ENCODE measurements at places on chromosomes 5 and 9.
A peak's percentile ranks its signal among the peaks of the same experiment; 100 is the strongest.

- no peak for DNase-seq
Observed at GRCh38 chr5:34811706-34812105, 27.3 kb upstream of the TTC23L start.

DNA sequence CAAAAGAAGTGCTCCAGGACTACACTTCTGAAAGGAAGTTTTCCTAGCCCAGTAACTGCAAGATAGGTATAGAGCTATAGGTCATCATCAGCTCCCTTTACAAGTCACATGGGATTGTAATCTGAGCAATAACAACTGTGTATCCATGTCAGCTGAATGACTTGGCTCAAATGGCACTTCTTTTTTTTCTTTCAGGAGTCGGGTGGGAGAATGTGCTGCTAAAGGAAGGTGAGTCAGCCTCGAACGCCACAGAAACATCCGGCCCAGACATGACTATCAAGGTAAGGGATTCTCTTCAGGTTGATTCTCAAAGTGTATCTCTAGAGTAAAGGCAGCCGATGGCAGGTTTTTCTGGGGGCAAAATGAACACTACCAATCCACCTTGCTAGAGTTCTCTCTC lies 192.2 kb downstream of the C9orf152 start:
- peak; percentile 30 for DNase-seq

DNA sequence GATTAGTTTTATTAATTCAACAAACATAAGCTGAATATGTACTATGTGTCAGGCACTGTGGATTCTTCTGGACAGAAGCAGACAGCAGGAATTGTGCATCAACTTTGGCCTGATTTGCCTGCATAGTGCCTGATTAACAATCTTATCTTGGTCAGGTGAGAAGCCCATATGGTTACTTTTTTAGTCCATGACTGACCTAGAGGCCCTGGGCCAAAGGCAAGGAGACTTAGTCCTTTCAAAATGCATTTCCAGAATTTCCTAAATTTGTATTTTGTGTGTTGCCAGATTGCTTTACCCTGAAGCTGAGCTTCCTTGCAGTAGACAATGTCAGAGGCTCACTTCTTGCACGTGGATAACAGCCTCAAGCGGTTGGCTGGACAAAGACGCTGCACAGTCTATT lies 286.7 kb downstream of the SPOCK1 start:
- DNase-seq = no peak

DNA sequence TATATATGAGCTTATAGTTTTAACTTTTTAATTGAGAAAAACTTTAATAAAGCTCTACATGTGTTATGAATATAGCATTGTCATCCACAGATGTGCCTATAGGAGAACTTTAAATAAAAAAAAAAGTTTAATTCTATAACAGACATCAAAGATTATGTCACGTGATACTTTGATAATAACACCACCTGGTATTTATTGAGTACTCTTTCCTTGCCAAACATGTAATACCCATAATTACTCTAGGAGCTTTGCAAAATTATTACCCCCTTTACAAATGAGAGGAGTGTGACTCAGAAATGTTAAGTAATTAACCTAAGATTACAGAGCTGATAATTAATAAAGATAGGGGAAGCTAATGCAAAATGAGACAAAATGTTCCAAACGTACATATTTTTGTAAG lies 43.0 kb downstream of the ITGA2 start:
- no peak for DNase-seq

DNA sequence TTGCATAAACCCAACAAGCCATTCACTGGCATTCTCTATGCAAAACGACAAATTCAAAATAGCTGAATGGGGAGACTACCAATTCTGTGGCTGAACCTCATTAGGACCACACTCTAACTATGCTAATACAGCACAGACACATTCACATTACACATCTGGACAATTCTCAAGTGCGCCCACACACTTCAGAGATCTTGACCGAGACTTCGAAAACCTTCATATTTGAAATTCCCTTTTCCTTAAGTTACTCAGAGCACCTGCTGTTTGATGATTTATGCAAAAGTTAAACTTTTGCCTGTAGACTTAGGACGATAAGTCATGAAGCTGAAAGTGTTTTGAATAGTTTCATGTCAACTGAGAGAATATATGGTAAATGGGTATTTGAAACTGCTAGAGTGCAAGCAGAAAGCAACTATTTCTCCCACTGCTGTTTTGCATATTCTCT lies 111.9 kb downstream of the FBN2 start:
- no peak for DNase-seq

- no peak for DNase-seq
Observed at GRCh38 chr5:558326-558725, 34.1 kb upstream of the SLC9A3 start.

- DNase-seq = no peak
Observed at GRCh38 chr5:168106008-168106761, 185.3 kb upstream of the WWC1 start.

DNA sequence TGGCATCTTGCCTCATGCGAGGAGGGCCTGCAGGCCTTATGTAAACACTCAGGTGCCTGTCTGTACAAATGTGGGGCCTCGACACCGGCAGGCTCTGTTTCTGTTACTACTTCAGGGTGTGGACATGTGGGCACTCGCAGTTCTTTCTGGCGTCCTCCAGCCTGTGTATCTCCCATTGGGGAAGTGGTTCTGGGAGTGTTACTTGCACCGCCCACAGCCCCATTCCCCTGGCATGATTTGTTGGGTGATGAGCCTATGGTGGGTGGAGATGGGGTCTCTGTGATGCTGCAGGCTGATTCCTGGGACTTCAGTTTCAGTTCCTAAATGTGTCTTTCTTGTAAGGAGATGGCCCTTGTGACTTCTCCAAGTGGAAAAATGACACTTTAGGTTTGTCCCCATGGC lies 82.1 kb upstream of the PITX1 start:
- no peak for DNase-seq

- DNase-seq = no peak
Observed at GRCh38 chr5:20245432-20245974, 257.5 kb upstream of the CDH18 start.

- no peak for DNase-seq
Observed at GRCh38 chr5:159100782-159101646, 1.3 kb upstream of the EBF1 start.

GRCh38 chr9:5720151-5720550 lies 91.2 kb downstream of the RIC1 start:
- DNase-seq = no peak

DNA sequence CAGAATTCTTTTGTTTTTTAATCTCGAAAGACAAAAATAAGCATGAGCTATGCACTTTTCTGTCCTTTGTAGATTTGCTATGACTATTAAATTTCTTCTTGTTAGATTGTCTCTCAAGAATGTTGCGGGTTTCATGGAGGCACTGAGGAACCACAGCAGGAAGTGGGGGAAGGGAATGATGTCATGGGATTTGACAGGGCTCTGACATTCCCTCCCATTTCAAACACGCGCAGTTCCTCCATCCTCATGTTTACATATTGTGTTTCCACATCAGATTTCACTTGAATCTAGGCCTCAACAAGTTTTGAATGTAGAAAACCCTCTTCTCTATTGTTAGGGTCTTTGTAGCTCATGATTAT lies 154.8 kb downstream of the PALM2AKAP2 start:
- peak; percentile 26 for DNase-seq

GRCh38 chr5:116964438-116964837 lies 389.8 kb upstream of the SEMA6A start:
- no peak for DNase-seq

DNA sequence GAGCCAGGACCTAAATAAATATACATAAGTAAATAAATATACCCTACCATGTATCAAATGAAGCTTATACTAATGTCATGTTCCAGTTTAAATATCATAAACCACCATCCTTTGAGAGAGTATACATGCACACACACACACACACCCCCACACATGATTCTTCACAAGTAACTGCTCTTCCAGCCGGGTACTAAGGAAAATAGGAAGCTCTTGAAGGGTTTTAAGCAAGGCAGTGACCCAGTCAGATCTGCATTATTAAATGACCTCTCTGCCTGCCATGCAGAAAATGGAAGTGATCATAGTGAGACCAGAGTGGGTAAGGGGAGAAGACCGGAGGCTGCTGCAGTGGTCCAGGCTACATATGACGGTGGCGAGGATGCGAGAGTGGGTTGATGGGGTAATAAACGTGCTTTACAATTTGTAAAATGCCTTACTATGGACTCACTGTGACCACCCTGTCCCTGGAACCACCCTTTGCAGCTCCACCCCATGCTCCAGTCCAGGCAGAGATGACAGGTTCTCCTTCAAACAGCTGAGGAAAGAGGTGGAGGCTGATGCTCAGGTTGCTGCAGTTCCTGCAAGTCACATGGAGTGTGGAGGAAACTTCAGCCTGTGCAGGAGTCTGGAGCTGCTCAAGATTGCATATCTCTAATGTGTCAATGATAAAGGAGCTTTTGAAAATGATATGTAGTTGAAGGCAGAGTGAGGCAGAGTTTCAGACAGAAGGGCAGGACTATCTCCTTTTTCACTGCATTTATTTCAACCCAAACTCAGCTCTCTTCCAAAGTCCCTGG lies 38.8 kb upstream of the NDFIP1 start:
- no peak for DNase-seq

DNA sequence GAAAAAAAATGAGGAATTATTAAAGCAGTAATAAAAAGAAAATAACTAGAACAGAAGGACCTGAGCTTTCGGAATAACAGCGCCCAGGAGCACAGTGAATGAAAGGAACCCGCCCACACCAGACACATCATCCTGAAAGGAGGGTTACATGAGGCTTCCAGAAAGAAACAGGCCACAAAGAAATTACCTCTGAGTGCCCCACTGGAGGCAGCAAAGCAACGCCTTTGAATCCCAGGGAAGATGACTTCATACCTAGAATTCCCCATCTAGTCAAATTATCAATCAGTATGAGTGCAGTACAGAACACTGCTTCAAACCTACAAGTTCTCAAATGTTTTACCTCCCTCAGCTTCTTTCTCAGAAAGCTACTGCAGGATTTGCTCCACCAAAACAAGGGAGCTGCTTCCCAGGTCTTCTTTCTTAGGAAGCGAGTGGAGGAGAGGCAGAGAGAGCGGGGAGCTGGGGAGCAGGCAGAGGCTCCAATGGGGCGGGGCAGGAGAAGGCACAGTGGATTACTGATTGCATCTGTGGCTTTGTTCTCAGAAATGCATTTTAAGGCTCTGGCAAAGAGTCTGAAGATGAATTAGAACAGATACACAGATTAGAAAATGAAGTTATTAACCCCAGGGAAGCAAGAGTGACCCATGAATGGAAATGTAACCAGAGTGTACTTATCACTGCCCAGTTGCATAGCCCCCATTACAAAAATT lies 87.1 kb downstream of the SEMA4D start:
- DNase-seq = peak; percentile 92

DNA sequence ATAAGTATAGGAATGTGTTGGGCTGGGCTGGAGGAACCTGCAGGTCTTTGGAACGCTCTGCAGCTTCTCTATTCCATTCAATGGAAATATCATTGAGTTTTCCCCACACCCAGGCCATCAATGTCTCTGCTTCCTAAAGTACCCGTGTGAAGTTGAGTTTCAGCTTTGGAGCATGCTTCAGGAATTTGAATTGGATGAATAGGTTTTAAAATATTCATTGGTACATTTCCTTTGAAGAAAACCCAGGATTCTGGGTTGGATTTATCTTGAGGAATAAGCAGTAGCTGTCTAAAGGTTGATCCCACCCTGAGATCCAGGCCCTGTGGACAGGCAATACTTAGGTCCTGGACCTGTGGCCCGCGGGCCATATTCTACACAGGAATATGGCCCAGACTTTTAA lies 37.3 kb downstream of the INSYN2B start:
- DNase-seq = no peak

- DNase-seq = no peak
Observed at GRCh38 chr5:141597814-141598213, 21.0 kb downstream of the DIAPH1 start.

DNA sequence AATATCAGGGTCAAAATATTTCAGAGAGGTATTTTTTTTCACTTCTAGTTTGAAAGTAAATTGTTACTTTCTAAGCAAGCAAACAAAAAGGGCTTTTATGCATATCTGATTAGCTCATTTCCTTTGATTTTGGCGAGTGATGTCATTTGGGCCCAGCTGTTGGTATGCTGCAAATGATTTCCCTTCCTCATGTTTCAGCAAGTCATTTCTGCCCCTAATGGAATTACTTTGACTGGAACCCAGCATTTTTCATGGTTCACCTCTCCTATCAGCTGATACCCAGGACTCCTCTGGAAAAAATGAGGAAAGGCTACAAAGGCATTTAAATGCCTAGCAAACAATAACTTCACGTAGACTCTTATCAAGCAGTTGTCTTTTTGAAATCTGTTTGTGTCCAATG lies 500.6 kb downstream of the EBF1 start:
- no peak for DNase-seq

GRCh38 chr9:7174301-7174700 lies 416.5 kb downstream of the KDM4C start:
- DNase-seq = no peak

GRCh38 chr9:112176524-112176923 lies 1.4 kb upstream of the SUSD1 start:
- DNase-seq = no peak

- DNase-seq = no peak
Observed at GRCh38 chr5:100249884-100250269, 285.3 kb upstream of the FAM174A start.

DNA sequence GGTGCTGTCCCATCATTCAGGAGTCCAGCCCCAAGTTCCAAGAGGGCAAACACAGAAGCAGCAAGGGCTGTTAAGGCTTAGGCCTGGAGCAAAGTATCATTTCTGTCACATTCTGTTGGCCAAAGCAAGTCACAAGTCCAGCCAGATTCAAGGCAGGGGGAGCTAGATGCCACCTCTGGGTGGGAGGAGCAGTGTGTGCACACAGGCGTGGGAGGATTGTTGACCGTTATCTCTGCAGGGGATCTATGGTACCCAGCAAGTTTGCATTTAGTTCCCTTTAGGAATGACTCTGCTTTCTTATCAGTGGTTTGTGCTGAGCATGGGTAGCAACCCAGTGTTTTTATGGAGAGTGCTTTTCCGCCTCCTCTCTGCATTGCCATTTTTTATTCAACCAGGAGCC lies 278.9 kb downstream of the NR3C1 start:
- peak; percentile 31 for DNase-seq

DNA sequence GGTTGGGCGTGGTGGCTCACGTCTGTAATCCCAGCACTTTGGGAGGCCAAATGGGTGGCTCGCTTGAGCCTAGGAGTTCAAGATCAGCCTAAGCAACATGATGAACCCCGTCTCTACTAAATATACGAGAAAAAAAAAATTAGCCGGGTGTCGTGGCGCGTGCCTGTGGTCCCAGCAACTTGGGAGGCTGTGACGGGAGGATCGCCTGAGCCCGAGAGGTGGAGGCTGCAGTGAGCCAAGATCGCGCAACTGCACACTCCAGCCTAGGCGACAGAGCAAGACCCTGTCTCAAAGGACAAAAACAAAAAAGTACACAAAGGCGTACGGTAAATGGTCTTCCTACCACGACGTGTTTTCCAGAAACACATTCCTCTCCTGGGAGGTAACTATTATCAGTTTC lies 538 bp upstream of the BDP1 start:
- DNase-seq = no peak

- DNase-seq = no peak
Observed at GRCh38 chr9:32340361-32340760, 44.1 kb upstream of the ACO1 start.

DNA sequence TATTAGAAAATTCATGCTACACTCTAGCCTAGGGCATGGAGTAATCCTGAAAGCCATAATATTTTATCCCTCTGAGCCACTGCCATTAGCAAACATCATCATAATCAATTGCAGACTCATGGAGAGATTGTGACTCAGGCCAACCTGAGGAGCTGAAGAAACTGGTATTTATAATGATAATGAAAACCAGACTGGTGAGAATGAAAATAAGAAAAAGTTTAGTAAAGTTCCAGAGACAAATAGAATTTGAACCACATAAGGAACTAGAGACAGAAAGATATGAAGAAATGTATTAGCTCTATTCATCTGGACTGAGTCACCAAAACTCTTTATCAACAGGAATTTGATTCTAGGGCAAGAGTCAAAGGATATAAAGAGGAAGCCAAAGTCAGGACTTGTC lies 158.7 kb downstream of the DRD1 start:
- DNase-seq = no peak

Data from activated CD4-positive, alpha-beta T cell treated with anti-CD3 and anti-CD28 coated beads, Interleukin-2, amount 50 U/mL, for 16 hours (primary cell).